ENCODE measurements at places on chromosomes 1 and 21.

GRCh38 chr1:218938259-218938658, 235.4 kb upstream of the LYPLAL1 start:
- DNase-seq = no peak

- no peak for DNase-seq
Observed at GRCh38 chr1:245915406-245915805, 591.7 kb downstream of the SMYD3 start.

DNA sequence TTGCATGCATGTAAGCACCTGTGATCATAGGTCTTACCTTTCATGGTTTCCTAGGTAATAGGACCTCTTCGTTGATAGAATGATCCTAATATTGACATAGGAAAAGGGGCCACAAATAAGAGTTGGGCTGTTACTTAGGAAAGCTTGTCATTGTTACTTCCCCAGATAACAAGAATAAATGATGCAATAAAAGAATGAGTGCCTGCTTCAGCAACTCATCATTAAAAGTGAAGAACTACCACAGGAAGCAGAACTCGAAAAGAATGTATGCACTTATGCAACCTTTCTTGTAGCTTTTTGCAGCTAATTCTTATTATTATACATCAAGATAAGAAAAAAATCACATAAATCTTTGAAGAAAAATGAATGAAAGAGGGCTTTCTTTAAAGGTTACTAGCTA, 548.6 kb downstream of the LTN1 start:
- no peak for DNase-seq

DNA sequence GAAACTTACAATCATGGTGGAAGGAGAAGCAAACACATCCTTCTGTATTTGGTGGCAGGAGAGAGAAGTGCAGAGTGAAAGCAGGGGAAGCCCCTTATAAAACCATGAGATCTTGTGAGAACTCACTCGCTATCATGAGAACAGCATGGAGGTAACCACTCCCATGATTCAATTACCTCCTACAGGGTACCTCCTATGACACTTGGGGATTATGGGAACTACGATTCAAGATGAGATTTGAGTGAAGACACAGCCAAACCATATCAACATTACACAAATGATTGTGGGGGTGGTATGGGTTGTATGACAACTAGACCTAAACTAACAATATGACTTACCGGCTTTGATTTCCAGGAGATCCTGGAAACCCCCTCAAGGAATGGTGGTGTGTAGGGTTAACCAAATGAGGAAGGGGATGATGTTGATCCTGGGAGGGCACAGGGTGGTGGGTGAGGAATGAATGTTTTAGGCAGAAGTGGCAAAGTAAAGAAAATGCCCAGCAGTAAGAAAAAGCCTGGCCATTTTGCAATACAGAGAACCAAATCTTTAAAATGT, 80.5 kb downstream of the FGGY start:
- no peak for DNase-seq

- no peak for DNase-seq
Observed at GRCh38 chr1:16983649-16984048, 3.2 kb upstream of the MFAP2 start.

DNA sequence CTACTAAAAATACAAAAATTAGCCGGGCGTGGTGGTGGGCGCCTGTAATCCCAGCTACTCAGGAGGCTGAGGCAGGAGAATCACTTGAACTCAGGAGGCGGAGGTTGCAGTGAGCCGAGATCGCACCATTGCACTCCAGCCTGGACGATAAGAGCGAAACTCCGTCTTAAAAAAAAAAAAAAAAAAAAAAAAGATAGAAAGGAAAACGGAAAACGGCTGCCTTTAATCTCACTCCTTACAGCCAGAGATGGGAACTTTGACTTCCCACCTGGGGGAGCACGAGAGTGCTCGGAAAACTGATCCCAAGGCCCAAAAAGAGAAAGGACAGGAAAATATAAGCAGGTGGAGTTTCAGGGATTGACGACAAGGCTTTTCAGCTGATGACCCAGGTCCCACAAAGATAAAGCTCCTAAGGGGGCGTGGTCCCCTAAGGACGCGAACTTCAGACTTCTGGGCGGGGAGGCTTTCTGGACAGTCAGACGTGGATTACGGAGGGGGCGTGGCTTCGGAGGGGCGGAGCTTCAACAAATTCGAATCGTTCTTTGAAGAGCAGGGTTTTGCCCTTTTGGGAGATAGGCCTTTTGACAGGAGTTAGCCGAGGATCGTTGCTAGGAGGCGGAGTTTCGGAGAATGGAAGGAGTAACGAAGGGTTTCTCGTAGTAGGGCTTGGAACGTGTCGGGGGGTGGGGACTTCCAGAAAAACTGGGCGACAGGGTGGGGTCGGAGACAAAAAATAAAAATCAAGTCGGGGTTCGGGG, 958 bp upstream of the CKS1B start:
- DNase-seq = peak; percentile 92

- no peak for DNase-seq
Observed at GRCh38 chr1:2380816-2381591, 10.3 kb downstream of the MORN1 start.

DNA sequence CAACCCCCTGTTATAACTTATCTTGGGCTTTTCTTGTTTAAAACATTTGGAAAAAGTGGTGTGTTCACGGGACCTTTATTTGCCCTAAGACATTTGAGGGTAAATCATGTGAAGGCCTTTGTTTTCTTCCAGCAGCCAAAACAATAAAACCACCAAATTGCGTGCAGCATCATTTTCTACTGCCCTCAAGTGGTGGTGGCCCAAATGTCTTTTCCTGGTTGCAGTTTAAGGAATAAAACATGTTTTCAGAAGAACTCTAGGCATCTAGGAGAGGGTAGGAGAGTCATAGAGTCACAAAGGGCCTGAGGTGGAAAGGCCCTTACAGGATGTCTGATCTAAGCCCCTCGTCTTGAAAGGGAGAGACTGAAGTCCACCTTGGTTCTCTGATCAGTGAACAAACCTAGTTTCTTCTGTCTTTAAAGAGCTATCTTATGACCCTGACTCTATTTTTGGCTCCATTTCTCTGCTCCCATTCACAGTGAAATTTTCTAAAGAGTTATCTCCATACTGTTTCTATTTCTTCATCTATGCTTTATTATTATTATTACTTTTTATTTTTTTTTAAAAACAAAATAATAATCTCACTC, 16.0 kb upstream of the EPS15 start:
- peak; percentile 37 for DNase-seq

- no peak for DNase-seq
Observed at GRCh38 chr1:214840356-214840755, 237.4 kb downstream of the CENPF start.

DNA sequence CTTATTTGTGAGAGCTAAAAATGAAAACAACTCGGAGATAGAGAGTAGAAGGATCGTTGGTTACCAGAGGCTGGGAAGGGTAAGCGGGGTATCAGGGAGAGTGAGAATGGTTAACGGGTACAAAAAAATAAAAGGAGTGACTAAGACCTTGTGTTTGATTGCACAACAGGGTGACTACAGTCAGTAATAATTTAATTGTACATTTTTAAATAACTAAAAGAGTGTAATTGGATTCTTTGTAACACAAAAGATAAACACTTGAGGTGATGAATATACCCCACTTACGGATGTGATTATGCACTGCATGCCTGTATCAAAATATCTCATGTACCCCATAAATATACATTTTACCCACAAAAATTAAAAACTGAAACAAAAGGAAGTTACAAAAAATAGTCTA, 29.4 kb downstream of the FOXJ3 start:
- no peak for DNase-seq

GRCh38 chr1:200642481-200642880, 21.9 kb upstream of the KIF14 start:
- no peak for DNase-seq

DNA sequence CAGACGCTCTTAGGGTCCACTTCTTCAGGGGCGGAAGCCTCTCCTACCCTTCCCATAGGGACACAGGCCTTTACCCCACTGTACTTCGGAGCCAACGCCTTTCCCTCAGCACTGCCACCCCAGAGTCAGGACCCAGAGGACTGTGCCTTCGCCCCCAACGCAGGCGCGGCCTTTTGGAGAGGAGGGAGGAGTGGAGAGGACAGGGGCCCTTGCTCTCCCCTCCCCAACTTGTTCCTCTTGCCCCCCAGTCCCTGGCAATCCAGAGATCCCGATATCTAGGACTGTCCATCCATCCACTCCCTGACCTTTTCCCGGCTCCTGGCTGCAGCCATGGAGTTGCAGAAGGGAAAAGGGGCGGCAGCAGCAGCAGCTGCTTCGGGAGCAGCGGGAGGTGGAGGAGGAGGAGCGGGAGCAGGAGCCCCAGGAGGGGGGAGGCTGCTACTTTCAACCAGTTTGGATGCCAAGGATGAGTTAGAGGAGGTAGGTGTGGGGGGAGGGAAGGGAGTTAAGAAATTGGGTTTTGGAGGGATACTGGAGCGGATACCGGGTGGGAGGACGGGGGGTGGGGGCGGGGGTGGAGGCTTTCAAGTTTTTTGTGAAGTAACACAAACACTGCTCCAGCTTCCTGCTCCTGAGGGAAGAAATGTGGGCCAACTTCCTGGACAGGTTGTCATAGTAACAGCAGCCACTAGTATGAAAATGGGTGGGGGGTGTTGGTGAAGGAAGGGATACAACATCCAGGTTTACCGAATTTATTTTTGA, 636 bp downstream of the INTS3 start:
- DNase-seq = peak; percentile 63

DNA sequence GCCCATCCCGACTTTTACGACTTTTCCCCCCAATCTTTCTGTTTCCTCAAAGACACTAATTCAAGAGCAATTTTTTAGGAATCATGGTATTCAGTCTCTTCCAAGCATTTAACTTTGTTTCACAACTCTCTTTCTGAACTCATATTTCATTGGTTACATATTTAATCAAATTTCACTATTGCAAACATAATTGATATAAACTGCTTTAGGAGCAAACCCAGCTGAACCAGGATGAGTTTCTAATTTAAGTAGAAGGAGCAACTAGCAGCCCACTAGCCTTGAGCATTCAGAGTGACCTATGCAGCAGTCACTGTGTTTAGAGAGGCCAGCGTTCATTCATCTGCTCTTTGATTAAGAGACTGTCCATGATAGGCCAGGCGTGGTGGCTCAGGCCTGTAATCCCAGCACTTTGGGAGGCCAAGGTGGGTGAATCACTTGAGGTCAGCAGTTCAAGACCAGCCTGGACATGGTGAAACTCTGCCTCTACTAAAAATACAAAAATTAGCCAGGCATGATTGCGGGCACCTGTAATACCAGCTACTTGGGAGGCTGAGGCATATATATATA, 1.8 kb downstream of the CELA2B start:
- DNase-seq = no peak

DNA sequence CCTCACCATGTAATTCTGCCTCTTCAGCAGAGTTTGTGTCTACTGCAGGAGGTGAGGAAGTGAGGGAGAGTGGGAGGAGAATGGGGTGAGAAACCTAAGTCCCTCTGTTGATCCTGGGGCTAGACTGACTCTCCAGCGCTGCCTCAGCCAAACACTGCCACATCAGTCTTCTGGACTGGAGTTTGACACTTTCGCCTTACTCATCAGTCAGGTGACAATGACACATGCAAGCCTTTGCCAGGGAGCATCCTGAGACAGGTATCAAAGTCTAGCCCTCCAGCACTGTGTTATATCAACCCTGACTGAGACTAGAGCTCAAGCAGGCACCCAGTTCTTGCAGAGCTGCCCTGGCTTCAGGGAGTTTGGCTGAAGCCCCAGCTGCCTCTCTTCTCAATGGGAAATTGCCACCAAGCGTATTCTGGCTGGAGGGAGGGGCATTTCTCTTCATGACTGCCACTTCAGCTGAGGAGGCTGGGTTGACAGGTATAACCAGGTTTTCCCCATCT, 33.3 kb upstream of the SUCO start:
- no peak for DNase-seq

- no peak for DNase-seq
Observed at GRCh38 chr1:211947396-211948295, 87.7 kb downstream of the INTS7 start.

- DNase-seq = no peak
Observed at GRCh38 chr1:224082146-224082545, 31.8 kb upstream of the FBXO28 start.

DNA sequence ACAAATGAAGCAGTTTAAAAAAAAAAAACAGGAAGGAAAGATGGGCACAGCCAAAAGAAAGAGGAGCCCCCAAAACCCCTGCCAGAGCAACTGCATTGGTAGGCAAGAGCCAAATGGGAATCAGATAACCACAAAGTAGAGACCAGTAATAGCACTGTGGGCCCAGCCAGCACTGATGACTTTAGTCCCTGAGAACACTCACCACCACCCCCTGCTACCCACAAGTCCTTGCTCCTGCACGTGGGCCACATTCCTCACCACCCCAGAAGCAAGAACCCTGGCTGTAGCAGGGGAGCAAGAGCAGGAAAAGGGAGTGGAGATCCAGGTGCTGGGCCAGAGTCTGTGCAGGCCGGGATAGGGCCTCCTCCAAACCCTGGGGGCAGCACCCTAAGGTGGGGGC, 86.1 kb downstream of the RRAGC start:
- no peak for DNase-seq

GRCh38 chr1:163104385-163105099, 35.4 kb downstream of the RGS4 start:
- DNase-seq = no peak

DNA sequence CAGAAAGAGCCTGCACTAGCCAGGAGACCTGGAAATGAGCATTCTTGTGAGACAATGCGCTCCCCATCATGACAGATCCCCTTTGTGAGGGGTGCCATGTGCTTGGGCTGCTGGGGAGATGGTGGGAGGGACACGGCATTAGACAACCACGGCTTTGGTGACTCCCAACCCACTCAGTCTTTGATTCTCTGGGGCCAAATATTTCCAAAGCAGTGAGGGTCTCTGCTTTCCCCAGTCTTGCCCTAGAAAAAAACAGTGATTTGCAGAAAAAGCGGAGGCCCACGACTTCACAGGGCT, 10.2 kb downstream of the SLC45A3 start:
- no peak for DNase-seq

- no peak for DNase-seq
Observed at GRCh38 chr1:159857889-159858288, 4.6 kb downstream of the VSIG8 start.

GRCh38 chr21:46388206-46388880, 64.4 kb downstream of the PCNT start:
- no peak for DNase-seq

GRCh38 chr1:41466146-41466545, 18.3 kb downstream of the EDN2 start:
- no peak for DNase-seq

- no peak for DNase-seq
Observed at GRCh38 chr1:193677874-193678273, 491.5 kb upstream of the B3GALT2 start.

DNA sequence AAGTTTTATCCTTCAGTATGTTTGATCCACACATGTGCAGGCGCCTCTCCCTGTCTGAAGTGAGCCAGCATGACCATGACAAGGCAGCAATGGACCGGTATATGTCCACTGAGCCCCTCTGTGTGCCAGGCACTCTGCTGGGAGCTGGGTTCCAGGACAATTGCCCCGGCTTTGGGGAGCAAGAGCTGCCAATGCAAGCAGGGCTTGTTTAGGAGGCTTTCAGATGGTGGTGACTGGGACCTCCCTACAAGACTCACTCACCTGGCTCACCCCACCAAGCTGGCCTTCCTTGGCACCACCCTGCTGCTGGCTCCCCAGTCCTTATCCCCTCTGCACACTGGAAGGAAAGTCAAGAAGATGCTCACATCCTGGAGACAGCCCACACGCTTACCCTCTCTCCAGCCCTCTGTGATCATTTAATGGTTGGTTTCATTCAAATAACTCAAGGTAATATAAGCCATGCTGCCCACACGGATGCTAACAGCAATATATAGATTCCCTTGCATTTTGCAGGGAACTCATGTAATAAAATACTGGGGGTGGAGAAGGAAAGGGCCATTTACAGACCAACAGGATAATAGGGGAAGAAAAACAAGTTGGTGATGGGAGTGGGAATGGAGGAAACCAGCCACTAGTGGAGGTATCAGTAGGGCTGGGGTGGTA, 23.6 kb downstream of the KCND3 start:
- no peak for DNase-seq

GRCh38 chr1:20290624-20291597, at the start of gene VWA5B1:
Gene VWA5B1, plus strand, starts transcription at chr1:20290875. Its CDS starts 19,727 bp downstream, at chr1:20310602.
- DNase-seq = peak; percentile 89

Data from NCI-H2227 treated with DMSO at 0.1 percent for 48 hours (cell line).